Dermis microvascular lymphatic vessel endothelial cell (primary cell): ENCODE measurements at places on chromosomes 13 and 19. TPM values are rescaled to one million over a fixed set of nuclear protein-coding genes. Genes with fewer than 3 reads are reported as not detected.

GRCh38 chr19:3608079-3608641 lies 1.5 kb upstream of the TBXA2R start:
- no peak for DNase-seq

GRCh38 chr13:59475911-59476310 lies 687.8 kb downstream of the DIAPH3 start:
- DNase-seq, result peak; percentile 33

GRCh38 chr13:59471106-59471505 lies 692.6 kb downstream of the DIAPH3 start:
- no peak for DNase-seq

DNA sequence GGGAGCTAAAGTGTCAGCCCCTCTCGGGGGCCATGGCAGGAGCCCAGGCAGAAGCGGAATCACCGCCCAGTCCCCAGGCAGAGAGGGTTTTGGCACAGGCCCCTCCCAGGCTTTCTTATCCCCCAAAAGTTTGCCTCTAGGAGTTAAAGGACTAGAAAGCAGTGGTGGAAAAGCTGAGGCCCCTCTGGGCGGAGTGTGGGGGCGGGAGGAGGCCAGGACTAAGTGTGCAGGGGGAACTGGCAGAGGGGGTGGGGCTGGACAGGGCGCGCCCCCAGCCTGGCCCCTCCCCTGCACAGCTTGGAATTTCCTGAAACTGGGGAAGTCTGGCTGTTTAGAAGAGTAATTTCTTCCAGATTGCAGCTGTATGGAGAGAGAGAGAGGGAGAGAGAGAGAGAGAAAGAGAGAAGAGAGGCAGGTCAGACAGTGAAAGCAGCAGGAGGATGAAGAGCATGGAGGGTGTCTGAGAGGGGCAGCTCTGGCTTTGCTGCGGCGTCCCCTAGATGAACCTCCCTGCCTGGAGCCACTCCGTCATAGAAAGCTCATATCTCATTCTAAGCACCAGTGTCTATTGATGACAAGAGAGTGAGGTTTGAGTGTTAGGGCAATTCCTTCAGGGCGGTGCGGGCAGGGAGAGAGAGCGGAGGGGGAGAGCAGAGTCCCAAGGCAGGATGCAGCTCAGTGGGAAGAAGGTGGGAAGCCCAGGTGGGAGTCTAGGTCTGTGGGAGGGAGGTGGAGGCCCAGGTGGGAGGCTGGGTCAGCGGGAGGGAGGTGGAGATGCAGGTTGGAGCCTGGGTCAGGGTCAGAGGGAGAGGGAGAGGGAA lies at the start of gene CDC42EP5:
CDC42EP5 (minus strand) TSS at position 226 of the 821 bp plus-strand sequence. CDS start 7,749 bp downstream, outside the sequence.
- DNase-seq, result no peak

DNA sequence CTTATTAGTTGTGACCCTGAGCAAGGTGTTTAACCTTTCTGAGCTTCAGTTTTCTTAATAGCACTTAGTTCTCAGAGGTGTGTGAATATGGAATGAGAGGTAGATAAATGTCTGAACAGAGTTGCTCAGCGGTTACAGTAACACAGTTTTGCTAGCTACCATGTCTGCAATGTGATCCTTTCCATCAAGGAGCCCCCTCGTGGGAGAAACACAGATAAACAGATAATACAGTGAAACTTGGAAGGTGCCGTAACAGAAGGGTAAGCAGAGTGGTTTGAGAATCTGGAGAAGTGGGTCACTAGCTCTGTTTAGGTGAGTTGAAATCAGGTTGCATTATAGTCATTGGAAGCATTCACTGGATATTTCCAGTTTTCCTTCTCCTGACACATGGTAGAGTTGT lies 38.9 kb downstream of the IRS2 start:
- no peak for DNase-seq

- DNase-seq, result no peak
Measured at GRCh38 chr19:17001603-17002183, 24.9 kb downstream of the CPAMD8 start.

- no peak for DNase-seq
Measured at GRCh38 chr13:84553227-84553626, 671.0 kb upstream of the SLITRK1 start.

DNA sequence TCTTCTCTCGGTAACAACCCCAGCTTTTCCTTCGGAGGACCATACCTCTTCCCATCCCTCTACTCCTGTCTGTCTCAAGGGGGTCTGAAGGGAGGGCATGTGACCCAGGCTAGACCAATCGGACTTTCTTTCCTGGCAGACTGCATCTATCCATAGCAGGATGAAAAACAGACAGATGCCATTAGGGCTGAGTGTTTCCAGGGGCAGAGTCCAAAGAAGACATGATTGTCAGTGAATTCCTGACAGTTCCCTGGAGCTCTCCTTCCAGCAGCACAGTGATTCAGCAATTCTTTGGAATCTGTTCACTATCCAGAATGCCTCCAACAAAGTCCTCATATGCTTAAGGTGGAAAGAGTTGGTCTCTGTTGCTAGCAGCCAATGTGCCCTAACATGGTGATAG lies 189.8 kb downstream of the KCTD12 start:
- DNase-seq, result no peak

DNA sequence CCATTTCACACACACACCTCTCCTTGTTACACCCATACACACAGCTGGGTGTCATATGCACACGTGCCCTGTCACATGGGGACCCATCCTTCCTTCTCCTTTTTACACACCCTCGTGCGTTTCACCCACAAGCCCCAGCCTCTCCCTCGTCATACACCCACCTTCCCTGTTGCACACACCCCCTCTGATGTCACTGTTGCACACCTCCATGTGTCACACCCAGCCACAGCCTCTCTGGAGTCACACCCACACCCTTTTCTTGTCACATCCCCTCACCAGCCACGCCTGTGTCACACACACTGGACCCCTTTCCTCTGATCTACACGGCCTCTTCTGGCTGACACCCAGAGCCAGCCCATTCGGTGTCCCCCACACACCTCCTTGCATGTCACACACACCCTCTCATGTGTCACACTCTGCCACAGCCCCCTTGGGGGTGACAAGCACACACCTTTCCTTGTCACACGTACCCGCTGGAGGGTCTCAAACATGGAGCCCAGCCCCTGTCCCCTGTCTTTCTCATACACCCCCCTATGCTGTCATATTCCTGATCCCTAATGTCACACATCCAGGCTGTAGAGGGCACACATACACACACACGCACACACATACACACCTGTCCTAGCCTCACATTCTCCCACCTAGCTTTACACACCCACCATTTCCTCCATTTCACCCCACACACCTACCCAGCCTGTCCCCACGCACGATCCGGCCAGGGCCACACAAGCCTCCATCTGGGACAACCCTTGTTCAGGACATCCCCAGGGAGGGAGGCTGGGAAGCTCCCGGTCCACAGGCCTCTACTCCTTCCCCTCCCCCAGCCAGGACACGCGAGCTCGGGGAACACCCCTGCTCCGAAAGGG lies 1.4 kb downstream of the NOVA2 start:
- DNase-seq, result no peak

DNA sequence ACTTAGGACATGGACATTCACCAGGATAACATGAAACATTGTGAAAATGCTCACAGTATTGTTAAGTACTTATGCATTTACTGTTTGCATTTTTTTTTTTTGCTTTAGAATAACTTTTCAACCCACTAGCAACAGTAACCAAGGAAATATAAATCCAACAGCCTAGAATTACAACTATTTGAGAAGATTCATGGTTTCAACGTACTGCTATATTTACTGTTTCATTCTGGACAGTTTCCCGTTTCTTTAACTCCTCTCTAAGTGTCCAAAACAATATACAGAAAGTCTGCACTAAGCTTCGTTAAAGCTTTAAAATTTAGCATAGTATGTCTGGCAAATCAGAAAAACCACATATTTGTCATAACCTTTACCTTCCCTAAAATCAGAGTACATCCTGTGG lies 2.7 kb downstream of the SMAD9 start:
- DNase-seq, result peak; percentile 13

DNA sequence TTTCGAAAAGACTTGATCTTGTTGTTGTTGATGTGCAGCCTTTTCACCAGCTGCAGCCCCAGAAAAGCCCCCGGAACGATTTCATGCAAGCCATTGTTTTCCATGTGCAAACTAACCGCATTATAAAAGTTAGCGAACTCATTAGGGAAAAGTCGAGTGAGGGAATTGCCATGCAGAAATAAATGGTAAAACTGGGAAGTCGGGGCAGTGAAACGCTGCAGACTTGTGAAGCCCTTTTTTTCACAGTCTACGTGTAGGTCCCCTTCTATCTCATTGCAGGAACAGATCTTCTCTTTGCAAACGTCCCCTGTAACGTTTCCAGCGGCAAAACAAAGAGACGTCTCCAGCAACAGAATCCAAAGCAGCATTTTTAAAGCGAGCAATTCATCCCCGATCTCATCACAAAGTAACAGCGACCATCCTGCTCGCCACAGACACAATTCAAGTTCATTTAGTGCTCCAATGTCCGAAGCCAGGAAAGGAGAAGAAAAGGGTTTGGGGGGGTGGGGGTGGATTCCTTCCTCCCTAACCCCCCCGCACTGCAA lies 1.1 kb downstream of the SLITRK1 start:
- DNase-seq, result no peak

- DNase-seq, result no peak
Measured at GRCh38 chr19:52237197-52237596, 32.2 kb upstream of the ZNF766 start.

- no peak for DNase-seq
Measured at GRCh38 chr13:100493418-100493817, 95.2 kb downstream of the GGACT start.

GRCh38 chr13:24458736-24459135 lies 53.8 kb downstream of the PARP4 start:
- no peak for DNase-seq

DNA sequence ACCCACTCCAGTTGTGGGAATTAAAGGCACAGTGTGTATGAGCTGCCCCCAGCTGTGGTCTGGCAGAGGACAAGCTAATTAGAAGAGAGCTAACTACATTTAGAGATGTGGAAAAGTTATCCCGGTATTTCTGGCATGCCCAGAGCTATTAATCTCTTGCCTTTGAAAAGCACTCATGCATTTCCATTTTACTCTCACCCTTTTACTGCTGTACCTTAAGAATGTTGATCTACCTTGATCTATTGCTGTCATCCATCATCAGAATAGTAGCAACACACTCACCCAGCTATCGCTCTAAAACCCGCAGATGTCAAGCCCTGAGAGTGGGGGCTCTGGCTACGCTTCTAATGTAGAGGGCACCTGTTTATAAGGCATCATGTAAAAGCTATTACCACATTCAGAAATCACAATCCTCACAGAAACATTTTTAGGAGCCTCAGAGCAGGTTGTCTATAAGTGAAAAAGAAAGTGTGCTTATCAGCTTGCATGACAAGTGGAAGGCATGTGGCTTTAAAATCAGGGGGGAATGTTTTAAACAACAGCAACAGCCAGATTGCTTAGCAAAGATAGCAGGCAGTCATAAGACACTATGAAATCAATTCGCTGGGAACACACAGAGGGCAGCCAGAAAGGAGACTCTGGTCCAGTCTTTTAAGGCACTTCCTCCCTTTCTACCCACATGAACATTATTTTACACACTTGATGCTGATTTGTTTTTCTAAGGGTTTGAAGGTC lies 224.2 kb upstream of the IRS2 start:
- no peak for DNase-seq

GRCh38 chr13:51339952-51340732 lies 651 bp downstream of the SERPINE3 start:
- no peak for DNase-seq

GRCh38 chr13:28935104-28935503 lies 115.0 kb downstream of the MTUS2 start:
- no peak for DNase-seq

DNA sequence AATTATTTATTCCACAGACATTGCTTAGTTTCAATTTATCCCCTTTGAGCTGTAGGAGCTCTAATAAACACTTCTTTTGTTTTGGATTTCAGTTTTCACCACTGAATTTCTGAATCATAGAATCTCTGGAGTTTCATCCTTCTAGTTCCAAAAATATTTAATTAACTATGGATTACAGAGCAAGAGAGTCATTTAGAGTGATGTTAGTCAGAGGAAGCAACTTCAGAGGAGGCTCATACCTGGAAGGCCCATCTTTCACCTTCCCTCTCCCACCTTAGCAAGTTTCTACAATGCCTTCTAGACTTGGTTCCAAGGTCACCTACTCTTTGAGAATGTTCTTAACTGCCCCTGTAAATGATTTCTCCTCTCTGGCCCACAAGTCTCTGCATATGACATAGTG lies 353.2 kb downstream of the SPRY2 start:
- DNase-seq, result no peak

- DNase-seq, result no peak
Measured at GRCh38 chr13:98731038-98731437, 21.4 kb downstream of the SLC15A1 start.

GARIN5A gene
- total RNA-seq, result 0.13 and 0.25 TPM in 2 replicates

ATP13A1 gene
- 14.0 and 25.7 TPM in 2 replicates for total RNA-seq

ICAM5 gene
- total RNA-seq, result under 0.01 TPM in 1 of 2 replicates, not detected in the other

IFNL1 gene
- not detected in 2 replicates for total RNA-seq

DIAPH3 gene
- total RNA-seq, result 5.4 and 8.7 TPM in 2 replicates

SLC6A16 gene
- 0.26 and 0.51 TPM in 2 replicates for total RNA-seq

IL12RB1 gene
- total RNA-seq, result 0.13 TPM in 2 replicates

NPAS1 gene
- not detected in 2 replicates for total RNA-seq
